Dermis microvascular lymphatic vessel endothelial cell (primary cell): ENCODE measurements at places on chromosomes 3 and 15. TPM values are rescaled to one million over a fixed set of nuclear protein-coding genes. Genes with fewer than 3 reads are reported as not detected.

DNA sequence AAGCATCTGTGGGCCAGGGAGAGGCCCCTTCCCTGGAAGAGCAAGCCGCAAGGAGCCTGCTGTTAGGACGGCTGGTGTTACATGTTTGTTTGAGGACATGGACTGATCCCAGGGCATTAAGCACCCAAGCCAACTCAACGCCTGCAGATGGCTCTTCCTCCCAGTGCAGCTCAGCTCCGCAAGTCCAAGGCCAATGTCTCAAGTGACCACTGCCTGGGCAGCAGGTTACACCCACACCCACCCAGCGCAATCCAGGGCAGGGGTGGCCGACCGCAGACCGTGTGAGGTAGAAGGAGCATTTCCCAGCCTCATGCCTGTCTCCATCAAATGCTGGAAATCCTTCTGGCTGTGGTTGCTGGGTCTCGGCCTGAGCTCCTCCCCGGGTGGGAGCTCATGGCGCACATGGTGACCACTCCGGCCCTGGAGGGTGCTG, 14.5 kb downstream of the GP5 start:
- no peak for DNase-seq

DNA sequence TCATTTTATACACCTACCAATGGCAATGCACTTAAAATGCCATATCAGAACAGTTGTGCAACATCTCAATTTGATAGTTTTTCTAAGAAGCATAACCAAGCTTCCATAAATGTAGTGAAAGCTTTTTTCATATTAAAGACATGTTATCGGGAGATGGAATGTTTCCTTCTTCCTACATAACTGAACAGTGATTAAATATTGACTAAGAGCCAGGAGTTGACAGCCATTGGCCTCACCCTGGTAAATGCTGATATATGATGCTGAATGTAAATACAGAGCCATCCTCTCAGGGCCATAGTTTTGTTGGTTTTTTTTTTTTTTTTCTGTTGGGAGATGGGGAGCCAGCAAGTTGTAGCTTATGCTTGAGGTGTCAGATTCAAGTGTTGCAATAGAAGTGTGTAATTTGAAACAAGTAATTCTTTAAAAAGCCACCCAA, 203.3 kb upstream of the IL12A start:
- peak; percentile 39 for DNase-seq

GRCh38 chr3:175648899-175649298, 789.8 kb downstream of the NAALADL2 start:
- no peak for DNase-seq

DNA sequence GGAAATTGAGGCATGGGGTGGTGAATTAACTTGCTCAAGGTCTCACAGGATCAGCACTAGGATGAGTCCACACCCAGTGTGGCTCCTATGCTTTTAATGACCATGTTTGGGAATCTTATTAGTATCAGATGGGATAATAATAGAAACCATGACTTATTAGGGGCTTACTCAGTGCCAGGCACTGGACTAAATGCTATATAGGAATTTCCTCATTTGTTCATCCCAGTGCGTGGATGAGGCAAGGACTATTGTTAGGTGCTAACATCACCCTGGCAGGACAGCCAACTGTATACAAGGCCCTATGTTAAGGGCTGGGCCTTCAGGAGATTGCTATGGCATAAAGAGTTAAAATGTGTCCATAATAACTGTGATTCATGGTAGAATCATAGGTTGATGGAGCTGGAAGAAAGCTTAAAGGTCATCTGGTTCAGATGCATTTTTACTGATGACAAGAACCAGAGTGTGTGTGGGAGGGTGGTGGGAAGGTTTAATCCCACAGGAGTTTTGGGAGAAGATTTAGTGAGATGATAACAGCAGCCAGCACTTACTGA, 4.7 kb upstream of the FEM1B start:
- DNase-seq: no peak

GRCh38 chr3:153180860-153181372, 18.9 kb downstream of the RAP2B start:
- DNase-seq: no peak

DNA sequence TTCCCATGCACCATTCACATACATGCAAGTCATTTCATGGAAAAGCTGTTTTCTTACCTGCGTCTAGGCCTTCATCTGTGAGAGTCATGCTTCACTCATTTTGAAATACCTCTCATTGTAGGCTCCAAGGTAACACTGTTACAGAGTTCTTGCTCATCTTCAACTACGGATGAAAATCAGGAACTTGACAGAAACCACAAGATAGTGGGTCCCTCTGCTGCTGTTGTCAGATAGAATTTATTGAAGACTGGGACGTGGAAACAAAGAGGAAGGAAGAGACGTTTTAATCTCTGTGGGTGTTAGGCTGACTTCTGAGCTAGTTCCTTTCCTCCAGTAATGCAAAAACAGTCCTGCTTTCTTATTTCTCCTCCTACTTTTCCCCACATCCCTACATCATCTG, at the start of gene P2RY14:
Gene P2RY14 (minus strand): TSS at position 313 of the 400 bp plus-strand sequence. CDS start 64,226 bp downstream, outside the sequence.
- DNase-seq: no peak

GRCh38 chr3:123367467-123368154, 81.3 kb downstream of the ADCY5 start:
- no peak for DNase-seq

DNA sequence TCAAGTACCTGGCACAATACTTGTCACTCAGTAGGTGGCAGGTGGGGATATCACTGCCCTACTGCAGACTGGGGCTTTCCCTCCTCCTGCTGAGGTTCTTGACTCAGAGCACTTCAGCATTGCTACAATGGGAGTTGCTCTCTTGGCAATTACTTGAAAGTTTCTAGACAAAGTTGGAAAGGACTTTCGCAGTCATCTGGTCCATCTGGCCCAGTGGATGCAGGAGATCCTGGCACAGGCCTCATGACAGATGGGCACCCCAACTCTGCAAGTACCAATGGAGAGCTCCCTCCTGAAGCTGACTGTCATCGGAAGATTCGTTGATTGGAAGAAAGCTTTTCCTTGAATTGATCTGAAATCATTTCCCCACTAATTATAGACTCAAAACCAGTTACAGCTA, 19.2 kb upstream of the IGF2BP2 start:
- no peak for DNase-seq

GRCh38 chr15:53880357-53880756, 97.9 kb upstream of the UNC13C start:
- no peak for DNase-seq

- no peak for DNase-seq
Observed at GRCh38 chr3:173930251-173930650, 532.7 kb downstream of the NLGN1 start.

DNA sequence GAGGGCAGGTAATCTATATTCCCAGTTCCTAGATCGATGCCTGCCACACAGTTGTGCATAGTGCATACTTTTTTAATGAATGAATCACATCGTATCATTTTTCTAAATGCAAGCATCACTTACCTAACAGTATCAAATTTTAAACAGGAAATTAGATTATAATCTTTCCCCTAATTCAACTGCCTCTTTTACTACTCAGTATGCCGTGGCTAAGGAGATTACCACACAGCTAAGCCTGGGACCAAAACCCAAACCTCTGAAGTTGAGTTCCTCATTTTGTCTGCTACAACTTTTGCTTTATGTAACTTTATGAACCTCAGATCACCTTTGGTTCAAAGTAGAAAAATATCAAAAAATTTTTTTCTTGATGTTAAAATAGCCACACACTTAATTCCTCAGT, 53.2 kb upstream of the FNDC3B start:
- no peak for DNase-seq

GRCh38 chr3:127074900-127075360, 92.0 kb downstream of the PLXNA1 start:
- DNase-seq: no peak

GRCh38 chr3:101898752-101899169, 49.4 kb downstream of the NFKBIZ start:
- no peak for DNase-seq

GRCh38 chr3:45679805-45680204, 9.4 kb upstream of the SACM1L start:
- DNase-seq: no peak

DNA sequence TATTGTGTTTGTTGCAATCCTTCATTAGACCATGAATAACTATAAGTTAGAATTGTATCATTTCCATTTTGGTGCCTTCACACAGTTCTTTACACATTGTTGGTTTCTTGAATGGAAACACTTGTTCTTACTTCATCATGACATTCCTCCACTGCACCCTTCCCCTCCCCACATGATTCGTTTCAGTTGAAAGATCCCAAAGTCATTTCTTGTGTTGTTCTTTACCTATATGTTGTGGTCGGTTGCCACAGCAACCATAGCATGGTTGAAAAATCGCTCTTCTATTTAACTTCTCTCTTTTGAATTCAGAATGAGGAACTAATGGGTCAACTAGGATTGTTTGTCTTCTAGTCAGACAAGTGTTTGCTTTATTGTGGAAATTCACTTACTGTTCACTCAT, 103.3 kb downstream of the IL1RAP start:
- DNase-seq: no peak

- DNase-seq: no peak
Observed at GRCh38 chr3:152402695-152403451, 134.1 kb downstream of the MBNL1 start.

DNA sequence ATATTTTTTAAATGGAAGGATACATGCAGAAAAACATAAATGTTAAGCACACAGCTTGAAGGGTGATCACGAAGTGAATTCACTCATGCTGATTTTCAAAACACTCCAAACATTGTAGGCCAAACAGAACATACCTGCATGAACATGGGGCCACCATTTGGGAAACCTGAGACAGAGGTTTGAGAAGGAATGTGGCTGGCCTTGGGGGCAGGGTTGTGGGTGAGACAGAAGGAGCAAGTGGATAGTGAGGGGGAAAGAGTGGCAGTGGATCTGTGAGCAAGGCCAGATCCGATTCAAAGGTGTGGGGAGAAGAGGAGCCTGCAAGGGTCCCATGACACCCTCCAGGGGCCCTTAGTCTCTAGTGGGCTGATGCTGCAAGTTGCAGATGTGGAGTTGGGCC, 94.9 kb downstream of the HMG20A start:
- no peak for DNase-seq

DNA sequence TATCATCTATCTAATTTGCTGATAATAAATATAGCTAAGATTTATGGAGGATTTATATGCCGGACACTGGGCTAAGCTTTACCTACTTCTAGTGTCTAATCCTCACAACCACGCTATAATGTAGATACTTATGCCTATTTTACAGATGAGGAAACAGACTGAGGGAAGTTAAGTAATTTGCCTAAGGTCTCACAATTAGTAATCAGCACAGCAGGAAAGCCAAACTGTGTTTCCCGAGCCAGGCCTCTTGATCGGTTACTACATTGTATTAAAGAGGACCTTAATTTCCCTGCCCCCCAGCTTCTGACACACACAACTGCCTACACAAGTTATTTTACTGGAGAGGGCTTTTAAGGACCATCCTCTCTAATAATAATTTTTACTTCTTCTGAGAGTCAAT, 40.9 kb downstream of the ONECUT1 start:
- no peak for DNase-seq

DNA sequence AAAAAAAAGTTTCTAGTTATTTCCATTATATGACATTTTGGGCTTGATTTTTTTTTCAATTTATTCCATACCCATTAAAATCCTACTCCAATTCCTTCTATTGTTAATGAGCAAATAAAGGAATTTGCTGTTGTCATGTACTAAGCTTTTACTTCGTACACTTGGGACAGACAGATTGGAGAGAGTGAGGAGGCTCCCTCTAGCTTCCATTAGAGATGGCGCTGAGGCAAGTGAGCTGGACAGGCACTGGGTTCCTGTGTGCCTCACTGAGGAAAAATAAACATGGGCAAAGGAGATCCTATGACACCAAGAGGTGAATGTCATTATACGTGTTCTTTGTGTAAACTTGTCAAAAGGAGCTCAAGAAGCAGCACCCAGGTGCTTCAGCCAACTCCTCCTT, 441.1 kb upstream of the MDFIC2 start:
- DNase-seq: no peak

DNA sequence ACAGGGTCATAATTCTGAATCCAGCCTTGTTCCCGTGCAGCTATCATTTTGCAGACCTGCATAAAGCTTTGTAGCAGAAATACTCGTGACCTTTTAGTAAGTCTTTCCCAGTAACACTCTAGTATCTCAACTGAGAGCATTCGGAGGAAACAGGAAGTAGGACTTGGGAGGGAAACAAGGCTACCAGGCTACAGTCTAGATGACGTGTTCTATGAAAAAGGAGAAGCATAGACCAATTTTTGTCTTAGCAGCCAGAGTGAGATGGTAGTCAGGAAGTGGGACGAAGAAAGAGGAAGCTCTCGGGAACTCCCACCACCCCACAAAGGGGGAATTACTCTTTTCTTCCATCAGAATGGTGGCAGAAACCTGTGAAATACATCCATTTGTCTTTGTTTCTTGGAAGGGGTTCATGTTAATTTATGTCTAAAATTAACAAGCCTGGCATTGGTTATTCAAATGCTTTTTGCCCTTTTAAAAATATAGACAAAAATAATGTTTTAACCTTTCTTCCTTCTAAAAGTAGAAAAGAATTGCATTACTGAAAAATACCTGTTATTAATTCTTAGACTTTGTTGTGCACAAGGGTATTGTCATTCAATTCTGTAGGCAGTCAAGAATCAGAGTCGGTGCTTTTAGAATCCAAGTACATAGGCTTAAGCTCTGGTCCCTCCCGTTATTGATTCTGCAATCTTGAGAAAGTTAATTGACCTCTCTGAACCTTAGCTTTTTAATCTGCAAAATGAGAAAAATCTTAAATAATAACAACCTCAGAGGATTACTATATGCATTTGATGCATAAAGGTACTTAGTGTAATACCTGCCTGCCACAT, 1.6 kb upstream of the SUCNR1 start:
- no peak for DNase-seq

CLDN16 gene
- not detected in 2 replicates for total RNA-seq

SCAANT1 gene
- total RNA-seq: not detected in 2 replicates

GOLGA8J gene
- total RNA-seq: not detected in 2 replicates

SLC6A1 gene
- not detected in 2 replicates for total RNA-seq

KBTBD12 gene
- total RNA-seq: not detected in 2 replicates

RASGRF1 gene
- 0.51 and 2.5 TPM in 2 replicates for total RNA-seq

MEF2A gene
- total RNA-seq: 16.0 and 24.3 TPM in 2 replicates

CCR2 gene
- not detected in 2 replicates for total RNA-seq

XIRP1 gene
- total RNA-seq: not detected in 2 replicates

LOXL1 gene
- total RNA-seq: 0.13 and 0.38 TPM in 2 replicates
